Suppressor macrophage treated with lipopolysaccharide for 1 hour (primary cell): ENCODE measurements at places on chromosomes 5 and 9.

DNA sequence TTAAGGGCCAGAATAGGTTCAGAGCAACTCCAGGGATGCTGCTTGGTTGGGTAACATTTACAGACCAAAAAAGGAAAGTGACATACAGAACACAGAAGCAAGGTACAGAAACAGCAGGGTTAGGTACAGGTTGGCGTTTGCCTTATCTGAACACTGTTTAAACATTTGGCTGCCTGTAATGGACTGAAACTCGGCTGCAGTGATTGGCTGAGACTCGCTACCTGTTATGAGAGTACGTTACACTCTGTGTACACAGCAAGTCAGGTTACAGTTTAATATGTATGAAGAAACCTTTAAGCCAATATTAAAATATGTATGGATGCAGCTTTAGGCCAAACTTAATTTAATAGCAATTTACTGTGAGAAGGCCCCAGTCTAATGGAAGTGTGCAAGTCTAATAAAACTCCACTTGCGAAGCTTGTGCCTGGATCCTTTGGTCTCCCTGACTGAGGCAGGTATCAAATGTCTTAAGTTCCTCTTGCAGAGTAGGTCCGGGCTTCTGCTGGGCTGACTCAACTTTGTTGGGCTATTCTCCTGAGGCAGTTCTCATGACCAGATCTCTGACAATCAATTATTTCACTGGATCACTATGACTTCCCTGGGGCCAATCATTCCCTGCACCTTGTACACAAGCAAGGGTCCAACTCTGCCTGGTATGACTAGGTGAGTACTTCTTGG lies 204.9 kb downstream of the ZNF462 start:
- DNase-seq, result no peak

- no peak for DNase-seq
These were observed 313.3 kb downstream of the PIK3R1 start for GRCh38 chr5:68528821-68529273.

DNA sequence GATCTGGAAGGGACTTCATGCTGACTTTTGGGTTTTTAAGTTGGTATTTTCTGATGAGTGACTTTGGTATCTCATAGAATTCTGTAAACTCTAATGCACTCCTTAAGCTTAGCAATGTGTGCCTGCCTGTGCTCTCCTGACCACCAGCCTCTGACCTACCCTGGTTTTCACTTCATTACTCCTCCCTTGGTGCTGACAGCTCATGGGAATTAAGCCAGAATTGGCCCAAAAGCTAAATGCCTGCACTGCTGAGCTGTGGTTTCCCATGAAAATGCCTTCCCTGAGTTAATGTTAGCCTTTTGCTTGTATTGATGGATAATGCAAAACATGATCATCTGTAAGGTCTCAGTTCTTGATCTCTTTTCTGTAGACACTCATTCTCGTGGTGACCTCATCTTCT lies 308.0 kb downstream of the DOCK8 start:
- DNase-seq, result no peak

- DNase-seq, result no peak
These were observed 108.1 kb upstream of the FBN2 start for GRCh38 chr5:128646176-128646575.

DNA sequence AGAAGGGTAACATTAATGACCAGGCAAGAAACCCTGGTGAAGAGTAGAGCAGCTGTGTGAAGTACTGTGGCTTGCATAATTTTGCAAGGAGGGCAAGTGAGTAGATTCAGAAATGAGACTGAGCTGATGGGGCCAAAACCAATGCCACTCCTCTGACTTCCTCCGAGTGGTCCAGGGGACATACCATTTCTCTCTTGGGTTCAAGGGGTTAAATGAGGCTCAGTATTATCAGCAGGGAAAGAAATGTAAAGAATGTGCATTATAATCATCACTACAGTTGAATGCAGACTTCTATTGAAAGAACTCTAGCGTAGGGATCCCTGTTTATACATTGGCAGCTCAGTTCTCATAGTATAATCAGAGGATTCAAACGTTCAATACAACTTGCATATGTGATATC lies 9.9 kb downstream of the POLR3G start:
- DNase-seq, result no peak

- DNase-seq, result peak; percentile 78
These were observed 20.5 kb downstream of the ERAP2 start for GRCh38 chr5:96896806-96897205.

DNA sequence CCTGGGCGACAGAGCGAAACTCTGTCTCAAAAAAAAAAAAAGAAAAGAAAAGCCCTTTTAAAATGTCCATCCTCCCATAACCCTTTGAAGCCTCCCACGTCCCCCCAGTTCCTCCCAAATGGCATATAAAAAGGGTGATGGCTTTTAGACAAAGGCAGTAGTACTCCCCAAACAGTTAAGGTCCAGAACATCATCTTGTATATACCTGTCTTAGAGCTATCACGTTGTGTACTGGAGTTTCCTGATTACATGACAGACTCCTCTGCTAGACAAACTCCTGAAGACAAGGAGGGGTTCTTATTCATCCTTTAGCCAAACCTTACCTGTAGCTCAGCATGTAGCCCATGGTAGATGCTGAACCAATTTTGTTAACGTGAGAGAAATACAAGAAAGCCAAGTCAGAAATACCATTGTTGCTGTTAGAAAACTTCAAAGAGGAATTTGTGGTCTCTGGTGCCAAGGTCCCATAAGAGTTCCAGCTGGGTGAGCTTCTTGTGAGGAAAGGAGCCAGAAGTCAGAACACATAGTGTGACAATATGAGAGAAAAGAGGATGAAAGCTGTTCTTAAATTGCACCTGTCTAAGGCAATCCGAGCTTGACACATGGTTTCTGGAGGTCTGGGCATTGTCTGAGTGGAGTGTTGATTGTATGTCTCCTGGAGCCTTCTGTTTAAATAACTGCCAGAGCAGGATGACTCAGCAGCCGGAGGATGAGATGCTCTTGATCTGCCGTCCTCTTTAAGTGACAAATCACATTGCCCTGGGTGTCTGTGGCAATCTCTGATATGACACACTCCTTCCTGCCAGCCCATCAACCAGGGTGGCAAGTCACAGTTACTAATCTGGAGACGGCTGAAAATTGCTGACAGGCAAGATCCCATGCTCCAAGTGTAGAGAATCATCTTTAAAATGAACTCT lies 69.1 kb downstream of the ARRDC3 start:
- peak; percentile 99 for DNase-seq

GRCh38 chr9:69249337-69249736 lies 75.3 kb downstream of the TJP2 start:
- no peak for DNase-seq

DNA sequence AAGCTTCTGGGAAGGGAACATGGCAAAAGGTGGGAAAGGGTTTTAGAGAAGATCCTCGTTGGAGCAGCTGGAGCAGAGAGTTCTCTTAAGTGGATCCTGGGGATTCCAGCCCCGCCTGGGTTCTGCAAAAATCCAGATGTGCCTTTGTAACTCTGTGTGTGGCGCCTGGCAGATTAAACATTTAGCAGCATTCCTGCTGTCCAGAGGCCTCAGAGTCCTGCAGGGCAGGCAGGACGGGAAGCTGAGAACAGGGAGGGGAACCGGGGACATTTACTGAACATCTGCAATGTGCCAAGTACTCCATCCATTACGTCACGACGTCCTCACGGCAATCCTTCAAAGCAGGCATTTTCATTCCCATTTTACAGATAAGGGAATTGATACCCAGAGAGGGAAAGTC lies 6.0 kb downstream of the EIF4E1B start:
- DNase-seq, result no peak

GRCh38 chr9:95249986-95250385 lies 67.5 kb downstream of the FANCC start:
- DNase-seq, result no peak

GRCh38 chr5:28809811-28810750 lies 1771.7 kb upstream of the CDH9 start:
- no peak for DNase-seq

DNA sequence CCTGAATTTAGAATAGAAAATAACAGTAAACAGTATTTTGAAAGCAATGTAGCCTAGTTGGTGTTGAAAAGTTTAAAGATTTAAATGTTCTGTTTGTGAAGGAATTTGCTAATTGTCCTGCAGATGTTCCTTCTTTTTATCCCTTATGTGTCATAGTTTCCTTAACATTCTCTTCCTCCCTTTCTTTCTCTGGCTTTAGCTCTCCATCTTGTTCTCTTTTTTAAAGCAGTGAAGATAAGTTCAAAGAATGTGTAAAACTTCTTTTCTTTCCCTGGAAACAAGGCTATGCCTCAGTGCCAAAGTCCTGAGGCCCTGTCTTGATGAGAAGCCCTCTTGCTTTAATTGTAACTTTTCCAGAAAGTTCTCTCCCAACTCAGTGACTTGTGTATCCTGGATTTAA lies 24.4 kb upstream of the GAS1 start:
- no peak for DNase-seq

- DNase-seq, result no peak
These were observed 394.6 kb upstream of the ARRDC3 start for GRCh38 chr5:91777671-91778070.

DNA sequence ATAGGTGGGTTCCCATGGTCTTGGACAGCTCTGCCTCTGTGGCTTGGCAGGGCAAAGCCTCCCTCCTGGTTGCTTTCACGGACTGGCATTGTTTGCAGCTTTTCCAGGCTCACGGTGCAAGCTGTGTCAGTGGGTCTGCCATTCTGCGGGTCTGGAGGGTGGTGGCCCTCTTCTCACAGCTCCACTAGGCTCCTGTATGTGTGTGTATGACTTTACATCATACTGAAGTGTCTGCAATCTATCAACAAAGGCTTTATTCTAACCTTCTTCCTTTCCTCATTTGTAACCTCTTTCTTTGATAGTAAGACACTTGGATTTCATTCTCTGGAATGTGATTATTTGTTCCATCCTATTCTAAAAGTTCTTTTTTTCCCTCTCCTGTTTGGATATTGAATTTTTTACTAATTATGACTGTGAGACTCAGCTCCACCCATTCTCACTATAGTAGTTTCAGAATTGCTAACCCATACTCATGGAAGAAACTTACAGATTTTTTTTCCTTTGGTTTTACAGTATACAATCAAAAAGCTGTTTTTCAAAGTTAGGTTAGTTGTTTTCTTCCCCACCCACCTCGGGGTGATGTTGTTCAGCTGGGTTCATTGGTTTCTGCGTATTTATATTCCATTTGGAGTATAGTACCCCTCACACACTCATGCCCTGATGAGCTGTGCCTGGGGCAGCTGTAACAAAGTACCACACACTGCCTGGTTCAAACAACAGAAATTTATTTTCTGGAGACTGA lies 144.6 kb upstream of the OTULINL start:
- no peak for DNase-seq

GRCh38 chr5:170343177-170343576 lies 45.6 kb upstream of the LCP2 start:
- DNase-seq, result no peak

DNA sequence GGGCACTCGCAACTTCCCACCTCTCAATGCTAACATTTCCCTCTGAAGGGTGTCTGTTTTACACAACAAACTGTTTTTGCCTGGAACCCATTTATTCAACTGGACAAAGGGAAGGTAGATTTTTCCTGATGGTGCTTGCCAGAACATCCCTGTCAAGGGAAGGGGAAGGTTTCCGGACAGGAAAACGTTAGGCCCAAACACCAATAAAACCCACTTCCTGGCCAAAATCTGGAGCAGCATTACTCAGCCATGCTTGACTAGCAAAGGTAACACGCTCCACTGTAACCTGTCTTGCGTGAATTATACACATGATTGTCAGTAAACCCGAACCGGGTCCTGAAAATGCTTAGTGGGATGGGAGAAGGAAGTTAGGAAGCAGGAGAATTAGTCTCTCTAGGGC lies 90.2 kb downstream of the SAXO1 start:
- DNase-seq, result no peak

GRCh38 chr9:86407022-86407421 lies 52.8 kb upstream of the TUT7 start:
- DNase-seq, result peak; percentile 47

DNA sequence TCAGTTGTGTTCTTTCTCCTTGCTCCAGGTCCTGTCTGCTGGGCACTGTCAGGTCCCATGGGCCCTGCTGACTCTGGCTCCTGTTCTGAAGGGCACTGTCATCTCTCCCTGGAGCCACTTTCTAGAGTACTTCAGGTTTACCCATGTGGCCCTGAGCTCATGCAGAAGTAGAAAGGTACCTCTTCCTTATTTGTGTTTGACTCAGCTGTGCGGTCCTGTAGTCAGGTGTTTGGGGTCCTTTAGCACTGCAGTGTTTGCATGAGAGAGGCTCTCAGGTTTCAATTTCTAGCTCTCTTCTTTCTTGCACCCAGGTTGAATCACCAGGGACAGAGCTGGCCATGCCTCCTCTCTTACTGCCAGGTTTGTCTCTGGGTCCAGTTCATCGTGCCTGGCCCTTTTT lies 71.5 kb downstream of the HSPA4 start:
- DNase-seq, result no peak

- no peak for DNase-seq
These were observed 254.9 kb downstream of the SAXO1 start for GRCh38 chr9:18778147-18778546.
